ENCODE measurements at places on chromosomes 6 and 20.

GRCh38 chr6:40695114-40695513 lies 108.0 kb upstream of the LRFN2 start:
- DNase-seq: peak; percentile 46

DNA sequence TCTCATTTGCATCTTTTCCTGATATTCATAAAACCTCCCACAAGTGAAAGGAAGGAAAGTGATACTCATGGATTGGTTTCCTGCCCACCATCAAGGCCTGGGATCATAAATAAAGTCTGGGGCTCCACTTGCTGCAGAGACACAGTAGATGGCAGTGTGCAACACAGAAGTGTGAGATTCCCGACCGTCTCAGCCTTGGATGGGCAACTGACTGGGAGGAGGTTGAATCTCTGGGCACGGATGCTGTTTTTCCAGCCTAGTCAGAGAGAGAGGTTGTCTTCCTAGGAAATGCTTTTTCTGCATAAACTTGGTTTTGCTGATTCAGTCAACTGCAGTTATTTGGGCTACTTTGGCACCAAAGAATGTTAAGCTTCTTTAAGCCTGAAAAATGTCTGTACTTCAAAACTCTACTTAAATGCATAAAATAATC lies 9.9 kb upstream of the RFPL4B start:
- peak; percentile 86 for DNase-seq

GRCh38 chr6:43671801-43672690 lies 15.5 kb downstream of the MRPS18A start:
- DNase-seq: no peak

GRCh38 chr6:161383951-161384350 lies 110.1 kb upstream of the AGPAT4 start:
- DNase-seq: no peak

DNA sequence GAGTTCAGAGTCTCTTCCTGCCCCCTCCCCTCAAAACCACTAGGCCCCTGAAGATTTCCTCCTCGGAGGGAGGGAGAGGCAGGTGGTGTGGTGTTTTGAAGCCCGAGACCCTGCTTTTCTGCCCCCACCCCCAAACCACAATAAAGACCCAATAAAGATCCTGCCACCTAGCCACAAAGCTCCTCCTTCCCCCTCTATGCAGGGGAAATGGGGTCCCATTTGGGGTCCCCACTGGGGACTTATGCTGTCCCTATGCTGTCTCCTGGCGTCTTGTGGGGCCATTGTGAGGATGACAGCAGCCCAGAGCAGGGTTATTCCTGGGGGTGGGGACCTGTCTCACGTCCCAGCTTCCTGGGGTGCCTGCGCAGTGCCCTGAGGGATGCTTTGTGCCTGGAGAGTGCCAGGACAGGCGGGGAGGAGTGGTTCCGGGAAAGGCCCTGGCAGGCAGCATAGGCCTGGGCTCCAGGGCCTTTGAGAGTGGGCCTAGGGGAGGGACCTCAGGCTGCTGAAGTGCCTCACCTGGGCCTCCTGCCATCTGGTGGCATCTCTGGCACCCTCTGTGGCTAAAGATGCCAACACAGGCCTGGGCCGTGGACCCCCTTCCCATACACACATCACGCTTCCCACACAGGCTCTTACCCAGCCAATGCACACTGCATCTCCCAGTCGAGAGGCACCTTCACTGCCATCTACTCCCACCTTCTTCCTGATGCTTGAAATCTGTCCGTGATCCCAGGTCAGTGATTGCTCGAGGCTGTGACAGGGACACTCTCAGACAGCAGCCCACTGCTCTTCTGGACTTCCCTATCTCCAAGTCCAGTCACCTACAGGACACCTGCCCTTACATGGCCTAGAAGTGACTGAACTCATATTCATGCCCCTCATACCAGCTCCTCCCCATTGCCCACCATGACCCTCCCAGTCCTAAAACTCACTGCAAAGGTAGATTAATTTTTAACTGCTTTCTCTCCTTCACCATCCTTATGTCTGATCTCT lies 7.9 kb upstream of the ARMC12 start:
- DNase-seq: no peak

- DNase-seq: no peak
These were observed 144.7 kb downstream of the QRSL1 start for GRCh38 chr6:106773996-106774629.

- DNase-seq: no peak
These were observed 148.5 kb upstream of the ATXN1 start for GRCh38 chr6:16909658-16910360.

- DNase-seq: no peak
These were observed 117.5 kb downstream of the FLRT3 start for GRCh38 chr20:14219801-14220461.

DNA sequence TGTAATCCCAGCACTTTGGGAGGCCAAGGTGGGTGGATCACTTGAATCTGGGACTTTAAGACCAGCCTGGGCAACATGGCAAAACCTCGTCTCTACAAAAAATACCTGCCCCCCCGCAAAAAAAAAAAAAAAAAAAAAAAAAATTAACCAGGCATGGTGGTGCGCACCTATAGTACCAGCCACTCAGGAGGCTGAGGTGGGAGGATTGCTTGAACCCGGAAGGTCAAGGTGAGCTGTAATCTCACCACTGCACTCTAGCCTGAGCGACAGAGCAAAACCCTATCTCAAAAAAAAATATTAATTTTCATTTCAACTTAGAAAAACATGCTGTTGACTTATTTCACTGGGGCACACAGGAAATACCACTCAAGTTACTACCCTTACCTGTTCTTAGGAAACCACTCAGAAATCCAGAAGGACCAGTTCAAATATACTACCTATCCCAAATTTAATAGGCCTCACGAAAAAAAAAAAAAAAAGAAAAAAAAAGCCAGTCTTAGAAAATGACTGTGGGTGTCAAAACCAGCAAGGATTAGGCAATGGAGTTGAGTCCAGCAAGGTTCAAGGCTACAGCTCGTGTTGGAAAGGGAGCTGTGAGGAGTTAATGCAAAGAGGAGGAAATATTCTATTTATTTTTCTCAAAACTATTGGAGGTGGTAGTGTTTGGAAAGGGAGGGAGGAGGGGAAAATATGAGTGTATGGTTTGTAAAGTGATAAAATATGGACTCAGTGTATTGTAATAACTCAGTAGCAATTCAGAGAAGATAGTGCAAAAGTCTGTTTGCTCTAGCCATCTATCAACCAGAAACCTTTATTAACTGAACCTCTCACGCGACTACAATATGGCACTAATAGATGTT lies 33.9 kb upstream of the PIM1 start:
- no peak for DNase-seq

- no peak for DNase-seq
These were observed 132.3 kb downstream of the RALGAPA2 start for GRCh38 chr20:20580139-20580538.

DNA sequence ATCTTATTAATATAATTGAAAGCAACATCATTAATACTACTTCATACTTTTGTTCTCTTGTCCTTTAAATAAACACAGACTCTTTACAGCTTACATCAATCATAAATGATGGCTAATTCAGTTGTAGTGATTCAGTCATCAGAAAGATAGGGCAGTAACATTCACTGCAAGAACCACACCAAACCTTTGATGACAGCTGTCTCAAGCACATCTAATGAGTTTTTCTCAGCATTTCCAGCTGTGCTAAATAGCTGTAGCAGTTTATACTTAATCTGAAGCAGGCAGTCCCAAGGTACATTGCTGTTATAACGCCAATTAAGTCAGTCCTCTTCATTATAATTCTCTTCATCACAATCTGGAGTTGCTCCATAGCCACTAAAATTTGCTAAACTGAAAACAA lies 45.7 kb downstream of the PREP start:
- DNase-seq: no peak

DNA sequence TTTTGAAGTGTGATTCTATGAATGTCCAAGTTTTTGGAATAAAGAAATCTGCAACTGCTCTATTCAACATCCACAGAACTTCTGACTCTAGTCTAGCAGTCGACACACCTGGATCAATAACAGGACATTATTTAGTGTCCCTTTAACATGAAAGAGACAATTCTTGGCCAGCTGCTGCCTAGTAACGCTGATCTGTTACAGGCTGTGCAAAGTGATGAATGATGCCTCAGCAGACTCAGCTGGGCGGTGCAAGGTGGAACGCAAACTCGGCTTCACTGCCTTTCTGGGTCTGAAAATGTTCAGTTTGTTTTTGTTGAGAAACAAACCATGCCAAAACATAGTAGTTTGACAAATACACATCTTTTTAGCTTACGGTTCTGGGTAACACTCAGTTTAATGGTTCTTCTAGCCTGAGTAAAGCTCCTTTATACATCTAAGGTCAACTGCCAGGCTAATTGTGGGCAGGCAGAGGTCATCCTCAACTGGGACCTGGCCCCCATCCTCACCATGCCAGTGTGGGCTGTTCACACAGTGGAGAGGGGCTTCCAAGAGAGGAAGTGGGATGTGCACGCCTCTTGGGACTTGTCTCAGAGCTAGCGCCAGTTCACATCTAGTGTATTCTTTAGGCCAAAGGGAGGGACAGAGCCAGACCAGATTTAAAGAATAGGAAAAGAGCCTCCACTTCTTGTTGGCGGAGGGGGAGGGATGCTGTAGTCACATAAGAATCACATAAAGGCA lies 879.7 kb downstream of the QKI start:
- no peak for DNase-seq

GRCh38 chr20:34941226-34941625 lies 14.4 kb downstream of the GSS start:
- no peak for DNase-seq

- DNase-seq: no peak
These were observed 683.3 kb downstream of the QKI start for GRCh38 chr6:164097551-164098398.

- DNase-seq: no peak
These were observed 437.3 kb upstream of the HTR1E start for GRCh38 chr6:86500035-86500434.

DNA sequence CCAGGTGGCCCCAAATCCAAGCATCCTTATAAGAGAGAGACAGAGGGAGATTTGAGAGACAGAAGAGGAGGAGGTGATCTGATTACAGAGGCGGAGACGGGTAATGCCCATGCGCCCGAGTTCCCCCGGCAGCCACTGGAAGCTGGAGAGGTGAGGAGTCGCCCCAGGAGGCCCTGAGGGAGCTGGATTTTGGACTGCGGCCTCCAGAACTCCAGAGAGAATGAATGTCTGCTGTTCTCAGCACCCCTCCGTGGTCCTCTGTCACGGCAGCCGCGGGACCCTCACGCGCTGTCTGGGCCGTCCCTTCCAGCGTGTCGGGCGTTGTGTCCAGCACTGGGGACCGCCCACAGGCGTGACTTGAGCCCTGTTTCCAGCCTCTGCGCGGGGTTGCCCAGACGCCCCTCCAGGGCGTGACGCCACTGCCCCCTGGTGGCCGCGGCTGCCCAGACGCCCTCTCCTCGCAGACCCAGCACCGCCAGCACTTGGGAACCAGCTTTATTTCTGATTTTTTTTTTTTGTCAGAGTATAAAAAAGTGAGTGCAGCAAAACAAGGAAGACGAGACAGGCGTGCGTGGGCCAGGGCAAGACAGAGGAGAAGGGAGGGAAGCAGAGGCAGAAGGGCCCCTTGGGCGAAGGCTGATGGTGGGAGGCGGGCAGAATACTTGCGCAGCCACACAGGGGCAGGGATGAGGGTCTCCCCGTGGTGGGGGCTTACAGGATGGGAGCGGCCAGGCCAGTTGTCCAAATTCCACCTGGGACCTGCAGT lies 4.1 kb upstream of the ZNF512B start:
- peak; percentile 88 for DNase-seq

DNA sequence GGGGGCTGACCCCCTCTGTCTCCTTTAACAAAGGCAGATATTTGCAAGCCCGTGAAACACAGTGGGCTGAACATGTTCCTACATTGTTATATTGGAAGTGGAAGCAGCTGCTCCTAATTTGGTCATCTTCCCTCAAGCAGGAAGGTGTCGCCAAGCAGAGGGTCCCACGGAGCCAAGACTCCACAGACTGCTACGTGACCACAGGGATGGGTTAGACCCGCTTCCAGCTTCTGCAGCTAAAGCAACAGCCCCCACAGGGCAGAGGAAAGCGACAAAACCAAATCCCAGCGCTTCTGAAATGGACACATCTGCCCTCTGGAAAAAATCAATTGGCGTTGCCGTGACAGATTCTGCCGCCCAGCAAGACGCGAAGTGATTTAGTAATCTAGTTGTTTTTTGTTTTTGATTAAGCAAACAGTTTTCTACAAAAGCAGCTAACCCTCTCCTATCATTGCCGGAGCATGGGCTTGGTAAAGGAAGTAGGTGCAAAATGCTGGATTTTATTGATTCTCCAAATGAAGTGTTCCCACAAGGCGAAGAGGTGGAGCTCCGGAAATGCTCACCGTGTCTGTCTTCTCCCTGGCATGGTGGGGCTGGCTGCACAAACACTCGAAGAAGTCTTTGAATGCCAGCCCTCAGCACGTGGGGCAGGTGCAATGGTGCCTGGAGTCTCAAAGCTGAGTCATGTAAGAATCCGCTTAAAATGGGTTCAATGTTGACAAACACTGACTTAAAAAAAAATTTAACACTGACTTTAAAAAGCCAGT lies 79.4 kb upstream of the FRMD1 start:
- DNase-seq: no peak

- no peak for DNase-seq
These were observed 3.9 kb upstream of the PRDM13 start for GRCh38 chr6:99602520-99603420.

DNA sequence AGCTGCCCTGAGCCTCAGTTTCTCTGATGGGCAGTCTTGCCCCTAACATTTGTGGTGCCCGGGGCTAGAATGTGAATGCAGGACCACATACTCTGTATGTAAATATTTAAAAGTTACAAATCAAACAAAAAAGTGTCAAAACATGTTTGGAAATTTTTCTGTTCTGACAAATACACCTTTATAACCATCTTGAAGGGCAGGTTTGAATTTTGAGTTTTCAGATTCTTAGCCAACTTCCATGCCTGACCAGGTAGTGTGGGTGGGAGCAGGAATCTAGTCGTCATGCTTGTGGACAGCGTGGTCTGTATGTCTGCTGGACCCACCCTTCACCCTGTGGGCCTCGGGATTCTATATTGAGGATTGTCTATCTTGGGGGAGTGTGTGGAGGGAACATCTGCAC lies 325.1 kb downstream of the SOX4 start:
- DNase-seq: no peak

DNA sequence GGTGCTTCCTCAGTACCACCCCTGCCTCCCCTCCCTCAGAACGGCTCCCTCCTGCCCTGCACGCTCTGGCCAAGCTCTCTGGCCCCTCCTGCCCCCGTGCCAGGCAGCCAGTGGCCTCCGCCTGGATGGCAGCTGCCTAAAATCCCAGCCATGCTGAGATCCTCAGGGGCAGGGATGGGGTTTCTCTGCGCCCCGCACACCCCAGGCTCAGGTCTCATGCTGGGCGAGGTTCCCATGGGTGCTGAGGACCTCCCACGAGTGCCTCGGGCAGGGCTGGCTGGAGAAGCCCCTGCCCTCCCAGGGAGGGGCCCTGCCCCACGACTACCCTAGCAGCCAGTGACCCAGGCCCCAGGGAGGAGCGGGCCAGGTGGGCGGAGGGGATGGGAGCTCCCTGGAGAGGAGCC lies 2.7 kb downstream of the PTK6 start:
- DNase-seq: no peak
